ENCODE measurements at places on chromosomes 12 and 14.

DNA sequence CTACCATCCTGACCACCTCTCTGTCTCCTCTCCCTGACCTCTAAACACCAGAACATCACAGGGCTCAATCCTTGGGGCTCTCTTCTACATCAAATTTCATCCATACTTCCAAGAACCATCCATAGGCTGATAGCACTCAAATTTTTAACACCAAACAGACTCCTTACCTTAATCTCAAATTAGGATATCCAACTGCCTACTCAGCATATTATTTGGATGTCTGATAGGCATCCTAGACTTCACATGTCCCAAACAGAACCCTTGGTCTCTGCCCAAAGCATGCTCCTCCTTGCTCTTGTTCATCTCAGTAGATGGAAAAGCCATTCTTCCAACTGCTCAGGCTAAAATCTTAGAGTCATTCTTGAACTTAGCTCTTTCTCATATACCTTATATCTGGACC lies 91.3 kb downstream of the GALC start:
- DNase-seq = no peak

- peak; percentile 20 for DNase-seq
Observed at GRCh38 chr12:53750812-53751335, 905 bp downstream of the CISTR start.

DNA sequence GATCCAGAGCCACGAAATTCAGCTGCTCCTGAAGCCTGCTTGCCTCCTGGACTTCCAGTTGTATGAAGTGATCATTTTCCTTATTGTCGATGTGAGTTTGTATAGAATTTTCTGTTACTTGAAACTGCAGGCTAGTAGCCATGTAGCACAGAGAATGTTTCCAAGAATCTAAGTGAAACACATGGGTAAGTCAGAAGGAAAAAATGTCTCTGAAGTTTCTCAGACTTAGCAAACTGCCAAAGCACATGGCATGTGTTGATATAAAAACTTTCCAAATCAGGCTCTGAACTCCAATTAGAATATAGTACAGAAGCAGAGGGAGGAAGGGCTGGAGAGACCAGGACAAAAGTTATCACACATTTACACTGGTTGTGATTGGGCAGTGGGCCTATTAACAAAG lies 9.8 kb upstream of the PCNX1 start:
- DNase-seq = no peak

- no peak for DNase-seq
Observed at GRCh38 chr14:36241183-36241582, 64.7 kb upstream of the PTCSC3 start.

DNA sequence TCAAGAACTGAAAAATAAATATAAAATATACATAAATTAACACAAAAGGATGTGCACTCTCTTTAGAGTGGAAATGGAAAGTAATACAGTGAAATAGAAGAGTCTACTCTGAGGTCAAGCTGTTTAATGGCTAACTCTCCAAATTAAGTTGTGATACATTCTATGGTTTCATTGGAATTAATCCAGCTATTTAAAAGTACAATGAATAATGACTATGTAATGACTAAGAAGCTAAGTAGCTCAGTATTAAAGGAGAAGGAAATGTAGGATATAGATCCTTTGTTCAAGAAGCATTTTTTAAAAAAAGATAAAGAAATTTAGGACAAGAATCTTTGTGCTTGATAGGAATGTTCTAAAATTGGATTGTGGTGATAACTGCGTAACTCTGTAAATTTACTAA lies 85.3 kb downstream of the LRP6 start:
- no peak for DNase-seq

Measured in stimulated activated naive CD8-positive, alpha-beta T cell treated with anti-CD3 and anti-CD28 coated beads, Interleukin-15, Interleukin-2, amounts not matched to agents 100 U/mL and 50 U/mL, for 24 hours (primary cell).